Fibroblast of mammary gland (primary cell): ENCODE measurements at places on chromosomes 4 and X.

DNA sequence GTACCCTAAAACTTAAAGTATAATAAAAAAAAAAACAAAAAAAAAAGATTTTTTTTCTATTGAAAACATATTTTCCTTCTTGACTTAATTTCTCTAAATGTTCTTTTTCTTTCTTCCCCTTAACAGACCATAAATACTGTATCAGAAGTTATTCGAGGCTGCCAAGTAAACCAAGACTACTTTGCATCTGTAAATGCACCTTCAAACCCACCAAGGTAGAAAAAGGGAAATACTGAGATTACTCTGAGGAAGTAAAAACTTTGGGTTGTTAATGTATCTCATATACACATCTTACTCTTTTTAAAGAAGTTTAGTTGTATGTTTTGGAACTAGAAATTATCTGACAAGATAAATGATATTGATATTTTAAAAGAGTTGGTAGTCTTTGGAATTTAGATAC, 65.6 kb downstream of the USO1 start:
- DNase-seq, result no peak

GRCh38 chr4:19401301-19402080, 850.2 kb upstream of the SLIT2 start:
- no peak for DNase-seq

- DNase-seq, result peak; percentile 14
Observed at GRCh38 chrX:110795645-110796406, at the start of gene CHRDL1. Gene CHRDL1 (minus strand): TSS chrX:110795817. CDS start chrX:110792181, 3,636 bp downstream.

DNA sequence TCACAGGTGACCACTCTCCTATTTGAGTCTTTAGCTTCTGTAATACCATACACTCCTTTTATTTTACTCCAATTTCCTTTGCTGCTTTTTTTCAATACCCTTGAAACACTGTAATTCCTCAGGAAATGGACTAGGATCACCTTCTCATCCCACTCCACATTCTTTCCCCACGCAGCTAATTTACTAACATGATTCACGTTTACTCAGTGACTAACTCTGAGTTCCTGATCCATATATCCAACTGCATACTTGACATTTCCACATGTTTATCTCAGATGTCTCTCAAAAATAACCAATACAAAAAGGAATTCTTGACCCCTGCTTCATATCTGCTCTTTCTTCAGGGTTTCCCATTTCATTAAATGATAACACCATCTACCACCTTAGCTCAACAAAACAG, 19.9 kb downstream of the RPS6KA6 start:
- peak; percentile 56 for DNase-seq

DNA sequence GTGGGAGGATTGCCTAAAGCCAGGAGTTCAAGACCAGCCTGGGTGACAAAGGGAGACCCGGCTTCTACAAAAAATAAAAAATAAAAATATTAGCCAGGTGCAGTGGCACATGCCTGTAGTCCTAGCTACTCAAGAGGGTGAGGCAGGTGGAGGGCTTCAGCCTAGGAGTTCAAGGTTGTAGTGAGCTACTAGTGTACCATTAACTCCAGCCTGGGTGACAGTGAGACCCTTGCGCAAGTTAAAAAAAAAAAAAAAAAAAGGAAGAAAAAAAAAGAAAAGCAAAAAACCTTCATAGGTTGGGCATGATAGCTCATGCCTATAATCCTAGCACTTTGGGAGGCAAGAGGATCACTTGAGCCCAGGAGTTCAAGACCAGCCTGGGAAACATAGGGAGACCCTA, 5.8 kb downstream of the SCLT1 start:
- DNase-seq, result no peak

DNA sequence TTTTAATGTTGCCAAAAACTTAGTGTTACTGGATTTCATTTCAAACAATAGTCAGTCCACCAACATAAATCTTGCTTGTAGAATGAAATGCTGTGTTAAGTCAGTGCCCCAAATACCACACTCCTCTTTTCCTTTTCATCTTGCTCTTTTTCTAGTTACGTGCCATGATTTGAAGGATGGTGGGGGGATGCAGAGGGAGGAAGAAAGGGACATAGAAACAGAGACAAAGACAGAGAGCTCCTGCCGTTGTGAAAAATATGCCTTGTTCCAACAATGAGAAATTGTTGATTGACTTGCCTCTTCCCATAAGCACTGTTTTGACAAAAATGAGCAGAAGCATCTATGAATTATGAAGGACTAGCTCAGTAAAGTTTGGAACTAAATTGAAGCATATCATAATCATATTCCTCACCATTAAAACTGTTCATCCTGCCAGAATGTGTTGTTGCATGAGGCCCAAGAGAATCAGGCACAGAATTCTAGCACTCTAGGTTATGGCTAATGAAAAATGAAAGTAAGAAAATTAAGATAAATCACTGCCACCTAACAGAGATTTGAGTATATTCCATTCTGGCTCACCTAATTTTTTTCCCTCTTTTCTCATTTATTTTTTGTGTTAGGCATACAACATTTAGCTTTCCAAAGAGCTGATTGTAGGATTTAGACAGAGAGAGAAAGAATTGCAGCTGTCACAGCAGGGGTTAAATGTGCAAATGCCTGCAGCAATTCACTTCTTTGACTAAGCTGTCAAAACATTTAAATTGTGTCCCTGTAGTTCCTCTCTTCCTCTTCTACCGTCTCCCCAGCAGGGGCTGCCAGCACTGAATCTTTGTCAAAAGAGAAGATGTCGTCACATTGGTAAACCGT, 111.6 kb upstream of the PTPN13 start:
- no peak for DNase-seq

DNA sequence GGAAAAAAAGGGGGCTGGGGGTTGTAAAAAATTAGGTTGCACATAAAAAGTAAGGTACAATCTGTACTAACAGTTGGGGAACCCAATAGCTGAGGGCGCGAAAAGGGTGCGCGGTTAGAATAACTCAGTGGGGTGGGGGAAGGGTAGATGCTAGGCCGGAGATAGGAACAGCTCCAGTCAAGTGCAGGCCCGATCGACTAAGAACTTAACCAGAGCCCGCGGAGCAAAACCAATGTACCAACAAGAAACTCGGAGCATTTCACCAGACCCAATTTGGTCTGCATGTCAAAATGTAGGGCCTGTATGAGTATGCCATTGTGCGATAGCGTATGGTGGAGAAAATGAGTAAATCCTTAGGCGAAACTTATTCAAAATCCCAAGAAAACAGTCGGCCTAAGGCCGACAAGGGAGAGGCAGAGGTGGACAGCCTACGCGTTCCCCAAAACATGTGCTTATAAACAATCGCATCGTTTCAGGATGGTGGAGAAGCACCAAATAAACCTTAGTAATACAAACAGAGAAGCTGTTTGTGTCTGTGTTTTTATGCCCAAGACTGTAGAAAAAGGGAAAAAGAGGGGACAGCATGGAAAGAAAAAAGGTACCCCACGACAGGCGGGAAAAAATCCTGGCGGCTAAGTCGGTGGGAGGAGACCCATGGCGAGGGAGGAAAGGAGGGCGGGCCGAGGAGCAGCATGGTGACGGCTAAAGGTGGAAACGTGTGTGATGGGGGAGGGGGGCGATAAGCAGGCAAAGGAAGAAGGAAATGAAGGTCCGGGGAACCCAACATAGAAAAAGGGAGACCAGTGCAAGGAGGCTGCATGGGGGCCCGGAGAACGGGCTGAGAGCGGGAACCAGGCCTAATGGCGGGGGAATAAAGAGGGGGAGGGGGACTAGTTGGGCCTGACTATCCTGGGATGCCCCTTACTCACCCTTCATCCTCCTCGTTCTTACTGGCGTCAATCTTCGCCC, 990 bp downstream of the HNRNPD start:
- peak; percentile 63 for DNase-seq

GRCh38 chr4:73259571-73260090, 1.0 kb upstream of the ANKRD17 start:
- peak; percentile 54 for DNase-seq

DNA sequence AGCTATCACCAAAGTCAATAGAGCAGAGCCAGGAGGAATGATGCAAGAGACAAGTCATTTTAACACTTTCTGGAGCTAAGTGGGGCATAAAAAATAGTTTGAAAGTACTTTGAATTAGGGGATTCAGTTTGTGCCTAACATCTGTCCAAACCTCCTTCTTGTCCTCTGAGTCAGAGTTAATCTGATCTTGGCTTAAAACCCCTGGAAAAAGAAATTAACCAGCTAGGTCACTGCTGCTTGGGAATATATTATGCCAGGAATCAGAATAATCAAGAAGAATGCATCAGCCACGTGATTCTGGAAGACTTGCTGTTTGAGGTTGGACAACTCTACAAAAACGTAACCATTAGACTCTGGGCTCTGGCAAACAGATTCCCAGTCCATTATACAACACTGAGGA, 45.3 kb upstream of the EDA2R start:
- peak; percentile 67 for DNase-seq

- DNase-seq, result no peak
Observed at GRCh38 chr4:3301450-3302172, 8.8 kb downstream of the RGS12 start.
